Hepatocyte (in vitro differentiated cells): ENCODE measurements at places on chromosomes 1 and 21.
A peak's percentile ranks its signal among the peaks of the same experiment; 100 is the strongest.

DNA sequence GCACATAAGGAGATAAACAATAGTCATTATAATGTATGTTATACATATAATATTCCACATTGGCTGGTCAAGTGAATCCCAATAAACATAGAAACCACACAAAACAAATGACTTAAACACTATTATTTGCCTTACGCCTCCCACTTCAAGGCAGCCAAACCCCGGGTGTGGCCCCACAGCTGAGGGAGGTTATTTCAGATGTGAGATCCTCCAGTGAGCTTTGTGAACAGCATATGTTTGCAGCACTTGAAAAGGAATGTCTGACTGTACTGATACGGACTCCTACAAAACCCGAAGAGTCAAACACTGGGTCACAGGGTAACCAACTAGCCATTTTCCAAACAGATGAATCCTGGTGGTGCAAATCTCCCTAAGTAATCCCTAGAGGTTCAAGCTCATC lies 27.1 kb upstream of the DISP1 start:
- no peak for DNase-seq

GRCh38 chr1:150003801-150004200 lies 6.7 kb downstream of the OTUD7B start:
- no peak for DNase-seq

- peak; percentile 7 for DNase-seq
Measured at GRCh38 chr1:159282118-159282517, 20.0 kb upstream of the FCER1A start.

- DNase-seq = no peak
Measured at GRCh38 chr1:244187310-244187709, 136.2 kb downstream of the ZBTB18 start.

- DNase-seq = peak; percentile 44
Measured at GRCh38 chr1:73980324-73981040, 217.5 kb downstream of the LRRIQ3 start.

- DNase-seq = no peak
Measured at GRCh38 chr1:198545156-198545555, 4.7 kb upstream of the ATP6V1G3 start.

- no peak for DNase-seq
Measured at GRCh38 chr1:66292944-66293343, 241.0 kb upstream of the SGIP1 start.

DNA sequence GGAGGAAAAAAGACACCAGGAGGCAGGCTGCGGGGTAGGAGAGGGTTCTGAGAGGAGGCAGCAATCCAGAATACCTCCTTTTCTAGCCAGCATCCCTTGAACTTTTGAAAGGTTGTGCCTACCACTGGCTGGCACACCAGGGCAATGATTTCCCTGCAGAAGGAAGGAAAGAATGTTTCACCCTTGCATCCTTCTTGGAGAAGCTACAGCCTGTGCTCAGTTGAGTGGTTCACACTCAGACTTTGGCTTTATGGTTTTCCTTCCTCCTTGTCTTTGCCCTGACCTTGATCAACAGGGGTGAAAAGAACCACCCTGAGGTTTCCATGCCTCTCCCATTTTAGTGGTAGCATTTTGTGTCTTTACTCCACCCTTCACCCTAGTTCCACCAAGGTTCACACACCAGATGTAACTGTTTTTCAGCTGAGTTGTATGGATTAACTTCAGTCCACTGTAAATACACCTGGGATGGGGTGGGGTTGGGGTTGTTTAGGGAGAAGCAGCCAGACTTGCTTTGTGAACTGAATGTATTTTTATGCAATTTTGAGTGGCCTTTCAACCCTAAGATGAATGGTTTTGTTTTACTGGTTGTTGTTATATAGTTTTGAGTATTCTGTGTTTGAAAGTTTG lies 122.3 kb downstream of the SYT2 start:
- no peak for DNase-seq

DNA sequence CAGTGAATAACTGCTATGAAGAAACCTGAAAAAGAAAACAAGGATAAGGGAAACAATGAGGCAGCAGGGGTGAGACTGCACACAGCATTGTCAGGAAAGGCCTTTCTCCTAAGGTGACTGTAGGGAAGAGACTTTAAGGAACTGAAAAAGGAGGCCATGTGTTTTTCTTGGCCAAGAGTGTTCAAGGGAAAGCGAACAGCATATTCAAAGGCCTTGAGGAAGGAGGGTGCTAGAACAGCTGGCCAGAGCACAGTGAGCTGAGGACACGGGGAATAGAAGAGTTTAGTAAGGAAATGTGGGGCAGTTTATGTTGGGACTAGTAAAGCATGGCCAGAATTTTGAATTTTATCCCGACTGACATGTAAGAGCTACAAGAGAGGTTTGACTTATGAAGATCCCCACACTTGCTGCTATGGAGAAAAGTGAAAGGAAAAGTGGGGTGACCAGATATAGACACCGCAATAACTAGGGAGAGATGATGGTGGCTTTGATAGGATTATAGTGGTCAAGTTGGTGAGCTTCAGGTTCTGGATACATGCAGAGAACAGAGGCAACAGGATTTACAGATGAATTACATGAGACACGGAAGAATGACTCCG lies 1.4 kb downstream of the RWDD2B start:
- DNase-seq = no peak

- DNase-seq = no peak
Measured at GRCh38 chr1:187032982-187033692, 204.4 kb downstream of the PLA2G4A start.

DNA sequence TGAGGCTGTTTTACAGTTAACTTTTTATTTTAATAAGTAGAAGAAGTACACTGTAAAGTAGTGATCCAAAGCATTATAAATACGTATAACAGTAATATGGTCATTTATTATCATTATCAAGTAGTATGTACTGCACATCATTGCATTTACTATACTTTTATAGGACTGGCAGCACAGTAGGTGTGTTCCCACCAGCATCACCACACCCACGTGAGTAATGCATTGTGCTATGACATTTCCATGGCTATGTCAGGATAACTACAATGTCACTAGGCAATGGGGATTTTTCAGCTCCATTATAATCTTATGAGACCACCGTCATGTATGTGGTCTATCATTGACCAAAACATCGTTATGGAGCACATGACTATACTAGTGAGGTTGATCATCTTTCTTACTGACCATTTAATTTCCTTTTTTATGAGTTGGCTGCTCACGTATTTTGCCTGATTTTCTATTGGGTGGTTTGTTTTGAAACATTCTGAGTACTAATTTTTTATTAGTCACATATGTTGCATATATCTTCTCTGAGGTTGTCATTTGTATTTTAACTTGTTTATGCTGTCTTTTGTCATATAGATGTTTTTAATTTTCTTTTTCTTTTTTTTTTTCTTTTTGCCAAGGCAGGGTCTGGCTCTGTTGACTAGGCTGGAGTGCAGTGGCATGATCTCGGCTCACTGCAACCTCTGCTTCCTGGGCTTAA lies 25.3 kb upstream of the SHCBP1L start:
- no peak for DNase-seq

DNA sequence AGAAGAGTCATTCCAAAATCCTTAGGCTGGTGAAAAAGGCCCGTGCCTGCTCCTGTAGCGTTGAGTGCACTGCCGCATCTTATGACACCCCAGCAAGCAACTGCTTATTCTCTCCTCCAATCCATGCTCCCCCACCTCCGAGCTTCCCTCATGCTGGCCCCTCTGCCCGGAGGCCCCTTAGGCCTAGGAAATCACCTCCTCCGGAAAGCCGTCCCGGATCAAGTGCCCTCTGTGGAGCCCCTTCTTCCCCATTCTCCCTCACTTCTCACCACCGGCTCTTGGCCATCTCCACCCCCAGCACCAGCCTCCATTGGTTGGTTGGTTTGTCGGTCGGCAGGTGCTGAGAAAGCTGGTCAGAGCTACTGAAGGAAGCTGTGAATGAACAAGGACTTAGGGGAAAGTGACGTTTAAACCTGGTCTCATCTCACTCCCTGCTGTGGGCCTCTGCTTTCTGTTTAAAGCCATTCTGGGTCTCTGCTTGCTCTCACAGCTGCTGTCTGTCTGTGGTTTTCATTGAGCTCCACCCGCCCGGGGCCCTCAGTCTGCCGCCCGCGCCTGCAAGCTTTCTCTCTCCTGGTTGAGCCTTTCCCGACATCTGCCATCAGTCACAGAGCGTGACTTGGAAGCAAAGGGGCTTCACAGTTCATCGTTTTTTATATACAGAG lies 122.2 kb downstream of the KCNN3 start:
- DNase-seq = peak; percentile 48

- no peak for DNase-seq
Measured at GRCh38 chr1:27038020-27038419, 25.4 kb upstream of the TENT5B start.

DNA sequence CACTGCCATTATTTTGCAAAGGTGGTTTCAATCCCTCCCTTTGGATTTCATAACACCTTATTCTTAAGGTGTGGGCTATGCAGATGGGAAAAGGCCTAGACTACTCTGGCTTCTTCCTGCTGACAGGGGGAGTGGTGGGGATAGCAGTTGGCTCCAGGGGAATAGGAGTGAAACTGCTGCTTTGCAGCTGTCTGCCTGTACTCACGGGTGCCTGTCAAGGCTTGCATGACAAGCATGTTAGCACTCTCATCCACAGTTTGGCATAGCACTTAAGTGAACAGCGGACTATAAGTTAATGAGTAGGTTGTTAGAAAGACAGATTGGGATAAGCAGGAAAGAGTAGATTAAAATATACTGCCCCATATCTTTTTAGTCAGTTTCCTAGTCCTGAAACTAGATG lies 287.5 kb upstream of the DAB1 start:
- no peak for DNase-seq

DNA sequence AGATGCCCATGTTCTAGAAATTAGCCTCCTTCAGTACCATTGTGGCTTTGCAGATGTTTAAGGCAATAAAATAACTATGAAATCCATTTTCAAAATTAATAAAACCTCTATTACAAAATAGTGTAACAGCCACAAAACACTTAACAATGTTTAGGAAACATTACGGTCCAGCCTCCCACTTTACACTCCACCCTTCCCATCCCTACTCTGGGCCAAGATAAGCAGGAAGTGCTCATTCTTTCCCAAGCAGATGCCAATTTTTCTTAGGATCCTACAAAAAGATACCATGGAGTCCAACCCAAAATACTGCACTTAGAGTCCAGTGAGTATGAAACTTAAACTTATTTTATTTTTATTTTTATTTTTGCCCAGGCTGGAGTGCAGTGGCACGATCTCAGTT lies 150.8 kb downstream of the NR5A2 start:
- DNase-seq = no peak

DNA sequence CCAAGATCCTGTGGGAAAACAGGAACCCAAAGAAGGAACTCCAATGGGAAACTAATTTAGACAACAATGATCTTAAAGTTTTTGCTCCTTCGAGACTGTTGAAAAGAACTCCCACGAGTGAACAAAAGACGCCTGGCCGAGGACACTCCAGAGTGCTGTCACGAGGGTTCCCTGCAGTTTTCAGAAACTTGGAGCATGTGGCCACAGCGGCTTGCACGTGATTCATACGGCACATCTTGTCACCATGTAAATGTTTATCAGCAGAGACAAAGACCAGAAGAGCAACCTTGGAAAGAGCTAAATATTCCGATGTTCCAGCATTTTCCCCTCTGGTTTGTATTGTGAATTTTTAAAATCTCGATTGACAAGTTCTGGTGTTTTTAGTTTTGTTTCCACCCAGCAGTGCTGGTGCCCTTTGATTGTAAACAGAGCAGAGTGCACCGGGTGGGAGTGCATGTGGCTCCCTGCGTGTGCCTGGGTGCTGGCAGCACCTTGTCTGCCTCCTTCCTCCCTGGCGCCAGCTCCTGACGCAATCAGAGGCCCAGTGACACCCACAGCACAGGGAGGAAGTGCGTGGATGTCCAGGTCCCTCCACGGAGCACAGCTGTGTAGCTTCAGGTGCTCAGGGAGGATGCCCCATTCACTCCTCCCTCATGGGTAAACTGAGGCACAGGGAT lies 23.0 kb downstream of the LRRC3 start:
- no peak for DNase-seq

GRCh38 chr1:221316491-221317056 lies 425.3 kb downstream of the DUSP10 start:
- DNase-seq = no peak

DNA sequence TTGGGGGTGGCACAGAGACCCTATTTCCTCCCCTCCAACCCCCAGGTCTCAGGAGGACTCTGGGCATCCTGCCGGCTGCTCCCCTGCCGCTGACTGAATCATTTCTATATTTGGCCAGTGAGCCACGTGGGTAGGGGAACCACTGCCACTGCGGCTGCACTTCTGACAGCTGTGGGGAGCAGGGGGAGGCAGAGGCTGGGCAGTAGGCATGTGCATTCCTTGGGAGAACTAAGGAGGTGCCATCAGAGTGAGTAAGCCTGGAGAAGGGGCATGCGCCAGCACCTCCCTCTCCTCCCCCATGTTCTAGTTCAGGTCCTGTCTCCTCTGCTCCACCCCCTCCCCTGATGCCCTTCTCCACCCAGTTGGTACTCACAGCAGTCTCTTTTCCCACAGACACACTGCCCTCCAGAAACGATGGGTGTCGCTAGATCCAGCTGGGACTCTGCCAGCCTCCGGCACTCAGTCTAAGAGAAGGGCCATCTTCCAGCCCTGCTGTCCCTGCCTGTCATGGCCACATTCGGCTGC lies 12.0 kb downstream of the PPFIA4 start:
- no peak for DNase-seq

DNA sequence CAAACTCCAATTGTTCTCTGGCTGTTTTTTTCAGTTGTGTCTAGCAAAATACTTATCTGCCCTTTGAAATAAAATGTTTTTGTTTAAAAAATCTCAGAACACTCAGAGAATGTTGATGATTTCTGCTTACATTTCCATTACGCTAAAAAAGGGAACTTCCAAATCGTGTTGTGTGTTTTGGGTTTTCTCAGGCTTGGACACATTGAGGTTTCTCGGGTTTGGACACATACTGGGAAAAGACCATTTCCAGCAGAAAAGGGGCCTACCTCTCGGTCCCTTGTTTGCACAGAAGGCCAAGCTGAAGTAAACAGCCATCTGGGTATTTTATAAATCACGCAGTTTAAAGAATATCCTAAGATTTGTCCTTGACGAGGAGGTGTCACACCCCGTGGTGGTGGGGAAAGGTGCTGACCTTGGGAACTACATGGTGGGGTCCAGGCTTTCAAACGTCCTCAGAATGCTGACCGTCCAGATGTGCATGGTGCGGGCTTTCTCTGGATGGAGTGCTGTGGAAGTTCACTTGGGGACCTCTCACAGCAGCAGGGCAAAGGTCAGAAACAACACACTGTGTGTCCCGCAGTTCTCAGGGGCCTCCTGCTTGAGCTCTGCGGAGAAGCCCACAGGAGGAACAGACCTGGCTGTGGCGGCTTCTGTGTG lies 67.8 kb downstream of the SLC37A1 start:
- no peak for DNase-seq

DNA sequence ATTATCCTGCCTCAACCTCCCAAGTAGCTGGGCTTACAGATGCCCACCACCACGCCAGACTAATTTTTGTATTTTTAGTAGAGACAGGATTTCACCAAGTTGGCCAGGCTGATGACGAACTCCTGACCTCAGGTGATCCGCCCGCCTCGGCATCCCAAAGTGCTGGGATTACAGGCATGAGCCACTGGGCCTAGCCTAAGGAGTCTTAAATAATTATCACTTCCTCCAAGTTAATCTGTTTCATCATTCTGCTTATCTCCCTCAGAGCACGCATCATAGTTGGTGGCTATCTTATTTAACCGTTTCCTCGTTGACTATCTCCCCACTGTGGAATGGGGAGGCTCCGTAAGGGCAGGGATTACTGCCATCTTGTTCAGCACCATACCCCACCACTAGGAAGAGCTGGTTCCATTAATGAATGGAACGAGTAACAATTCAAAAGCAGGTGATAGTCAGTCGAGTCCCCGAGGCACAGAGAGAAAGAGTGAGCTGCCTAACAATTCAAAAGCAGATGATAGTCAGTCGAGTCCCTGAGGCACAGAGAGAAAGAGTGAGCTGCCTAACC lies 52.7 kb downstream of the GLUL start:
- DNase-seq = no peak

- DNase-seq = no peak
Measured at GRCh38 chr1:3652548-3653285, 401 bp downstream of the TP73 start.
